ENCODE measurements at places on chromosomes 7 and 10. TPM values are rescaled to one million over a fixed set of nuclear protein-coding genes. Genes with fewer than 3 reads are reported as not detected.

- no peak for DNase-seq
Observed at GRCh38 chr7:8172372-8173354, 89.3 kb downstream of the ICA1 start.

DNA sequence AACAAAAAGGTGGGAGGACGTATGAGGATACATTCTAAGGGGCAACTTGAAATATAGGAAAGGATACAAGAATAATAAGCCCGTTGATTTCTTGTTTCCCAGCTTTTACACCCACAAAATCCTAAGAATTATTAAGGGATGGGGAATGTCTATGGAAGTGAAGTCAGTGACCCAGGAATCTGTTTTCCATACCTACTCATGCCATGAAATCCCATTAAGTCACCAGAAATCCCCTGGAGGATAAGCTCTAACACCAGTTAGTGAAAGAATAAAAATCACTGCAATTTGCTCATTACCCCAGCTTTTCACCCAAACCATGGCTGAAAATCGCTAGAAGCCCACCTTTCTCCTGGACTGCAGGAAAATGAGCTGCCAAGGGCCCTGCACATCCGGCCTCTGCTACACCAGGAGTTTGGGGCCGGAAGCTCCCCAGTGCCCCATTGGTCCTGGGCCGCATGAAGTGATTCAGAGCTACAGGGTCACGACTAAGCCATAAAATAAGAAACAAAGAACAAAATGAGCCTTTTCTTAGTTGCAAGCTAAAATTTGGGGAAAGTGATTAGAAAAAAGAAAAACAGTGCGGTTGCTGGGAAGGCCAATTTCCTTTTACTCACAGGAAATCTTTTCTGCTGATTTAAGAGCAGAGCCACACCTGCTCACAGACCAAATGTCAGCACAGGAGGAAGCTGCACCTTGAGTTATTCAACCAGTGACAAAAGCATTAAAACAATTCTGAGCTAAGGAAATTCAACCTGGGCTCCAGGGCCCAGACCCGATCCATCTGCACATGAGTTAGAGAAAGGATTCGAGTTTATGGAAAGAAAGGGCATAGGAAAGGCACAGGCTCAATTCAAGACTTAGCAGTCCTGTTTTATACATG is 40.3 kb downstream of the HIPK2 start:
- no peak for DNase-seq

DNA sequence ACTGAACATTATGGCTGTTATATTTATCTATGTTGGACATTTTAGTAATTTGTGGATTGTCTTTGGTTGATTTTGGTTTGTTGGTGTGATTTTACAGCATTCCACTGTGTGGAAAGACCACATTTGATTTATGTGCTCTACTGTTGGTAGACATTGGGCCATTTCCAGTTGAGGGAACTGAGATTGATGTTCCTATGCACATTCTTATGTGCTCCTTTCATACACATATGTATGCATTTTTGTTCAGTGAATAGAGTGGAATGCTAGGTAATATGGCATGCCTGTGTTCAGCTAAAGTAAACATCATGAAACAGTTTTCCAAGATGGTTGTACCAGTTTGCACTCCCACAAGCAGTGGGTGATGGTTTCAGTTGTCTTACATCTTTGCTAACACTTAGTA is 15.1 kb downstream of the CACNB2 start:
- no peak for DNase-seq

- no peak for DNase-seq
Observed at GRCh38 chr7:138907850-138908249, 73.3 kb downstream of the KIAA1549 start.

GRCh38 chr10:28434063-28434462 is 98.9 kb upstream of the WAC start:
- no peak for DNase-seq

- DNase-seq: no peak
Observed at GRCh38 chr7:115357703-115357999, 435.8 kb downstream of the MDFIC start.

DDC gene
- not detected for total RNA-seq

SGCE gene
- total RNA-seq: 24.0 TPM
